Endothelial cell of umbilical vein (primary cell): ENCODE measurements at places on chromosomes 16 and 17. TPM values are rescaled to one million over a fixed set of nuclear protein-coding genes. Genes with fewer than 3 reads are reported as not detected.

- no peak overlapping the region for H3K4me3 ChIP-seq
- no peaks in the 10 kb centered on the region for H3K27me3 ChIP-seq
- DNase-seq: no peak
- no peaks in the 10 kb centered on the region for H3K4me1 ChIP-seq
- no peaks in the 10 kb centered on the region for H3K36me3 ChIP-seq
Measured at GRCh38 chr17:55962951-55963401, 190.3 kb upstream of the ANKFN1 start.

- H3K4me1 ChIP-seq: no peaks in the 10 kb centered on the region
- H3K27ac ChIP-seq: no peak overlapping the region
- no peaks in the 10 kb centered on the region for H3K36me3 ChIP-seq
- H3K27me3 ChIP-seq: no peaks in the 10 kb centered on the region
- no peak overlapping the region for H3K4me3 ChIP-seq
Measured at GRCh38 chr17:60333628-60334031, 58.3 kb downstream of the USP32 start.

- no peak overlapping the region for H3K4me3 ChIP-seq
- no peaks in the 10 kb centered on the region for H3K27me3 ChIP-seq
- DNase-seq: no peak
- H3K36me3 ChIP-seq: peaks cover 8% of the 10 kb centered on the region
Measured at GRCh38 chr17:77491921-77492445, 351.2 kb downstream of the SEC14L1 start.

GRCh38 chr16:728131-728889, 1.4 kb downstream of the HAGHL start:
- H3K4me3 ChIP-seq: no peak overlapping the region
- H3K27me3 ChIP-seq: no peaks in the 10 kb centered on the region

DNA sequence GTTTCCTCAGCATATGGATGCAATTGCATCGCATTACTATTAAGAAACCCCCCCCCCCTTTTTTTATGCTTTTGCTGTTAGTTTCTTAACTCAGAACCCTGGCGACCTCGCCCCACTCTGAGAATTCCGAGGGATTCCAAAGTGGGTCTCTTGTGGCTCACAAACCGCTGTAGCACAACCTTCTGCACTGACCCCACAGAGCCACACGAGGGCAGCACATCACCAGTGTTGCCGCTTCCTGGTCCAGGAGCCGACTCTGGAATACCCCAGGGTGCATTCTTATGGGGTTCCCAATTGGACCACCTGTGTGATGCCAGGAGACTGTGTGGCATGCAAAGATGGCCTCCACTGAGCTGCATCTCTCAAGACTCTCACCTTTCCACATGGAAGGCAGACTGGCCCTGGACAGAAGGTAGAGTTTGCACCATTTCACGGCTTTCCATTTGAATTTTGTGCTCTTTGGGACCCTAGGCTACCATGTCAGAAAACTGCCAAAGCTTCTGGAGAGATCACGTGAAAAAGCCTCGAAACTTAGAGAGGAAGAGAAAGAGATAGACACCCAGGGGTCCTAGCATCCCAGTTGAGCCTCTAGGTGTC, 432.7 kb upstream of the ASIC2 start:
- peak; percentile 24 for DNase-seq
- H3K36me3 ChIP-seq: no peaks in the 10 kb centered on the region
- H3K4me1 ChIP-seq: no peaks in the 10 kb centered on the region
- no peak overlapping the region for H3K27ac ChIP-seq

- H3K27ac ChIP-seq: no peak overlapping the region
- no peaks in the 10 kb centered on the region for H3K36me3 ChIP-seq
- no peak overlapping the region for H3K4me3 ChIP-seq
- H3K4me1 ChIP-seq: no peaks in the 10 kb centered on the region
- H3K27me3 ChIP-seq: no peaks in the 10 kb centered on the region
- DNase-seq: no peak
Measured at GRCh38 chr17:14352136-14352535, 51.3 kb downstream of the HS3ST3B1 start.

GRCh38 chr16:70512456-70512855, 10.9 kb downstream of the COG4 start:
- no peaks in the 10 kb centered on the region for H3K27me3 ChIP-seq
- no peak overlapping the region for H3K27ac ChIP-seq
- no peak for DNase-seq

DNA sequence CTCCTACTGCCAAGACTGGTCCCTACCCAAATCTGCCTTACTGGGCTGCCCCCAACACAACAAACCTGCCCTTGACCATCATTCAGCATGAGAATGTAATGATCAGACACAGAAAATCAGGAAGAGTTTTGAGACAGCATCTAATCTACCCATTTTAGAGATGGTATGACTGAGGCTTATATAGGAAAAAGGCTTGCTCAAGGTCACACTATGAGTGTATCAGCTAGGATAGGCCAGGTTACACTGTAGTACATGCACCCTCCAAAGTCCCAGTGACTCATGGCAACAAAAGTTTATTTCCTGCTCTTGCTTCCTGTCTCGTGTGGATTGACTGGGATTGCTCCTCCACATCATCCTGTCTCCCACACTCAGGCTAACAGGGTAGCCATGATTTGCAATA, 27.9 kb downstream of the NLRC5 start:
- peak overlapping the region; percentile 56 for H3K27ac ChIP-seq
- peak; percentile 67 for DNase-seq
- H3K27me3 ChIP-seq: no peaks in the 10 kb centered on the region
- peaks cover 14% of the 10 kb centered on the region for H3K4me1 ChIP-seq
- H3K36me3 ChIP-seq: no peaks in the 10 kb centered on the region
- H3K4me3 ChIP-seq: no peak overlapping the region

GRCh38 chr16:735982-736453, 4.8 kb downstream of the CIAO3 start:
- H3K36me3 ChIP-seq: peaks cover 7% of the 10 kb centered on the region
- H3K27ac ChIP-seq: no peak overlapping the region
- H3K4me3 ChIP-seq: no peak overlapping the region
- H3K4me1 ChIP-seq: peaks cover 7% of the 10 kb centered on the region
- no peaks in the 10 kb centered on the region for H3K27me3 ChIP-seq
- DNase-seq: no peak

DNA sequence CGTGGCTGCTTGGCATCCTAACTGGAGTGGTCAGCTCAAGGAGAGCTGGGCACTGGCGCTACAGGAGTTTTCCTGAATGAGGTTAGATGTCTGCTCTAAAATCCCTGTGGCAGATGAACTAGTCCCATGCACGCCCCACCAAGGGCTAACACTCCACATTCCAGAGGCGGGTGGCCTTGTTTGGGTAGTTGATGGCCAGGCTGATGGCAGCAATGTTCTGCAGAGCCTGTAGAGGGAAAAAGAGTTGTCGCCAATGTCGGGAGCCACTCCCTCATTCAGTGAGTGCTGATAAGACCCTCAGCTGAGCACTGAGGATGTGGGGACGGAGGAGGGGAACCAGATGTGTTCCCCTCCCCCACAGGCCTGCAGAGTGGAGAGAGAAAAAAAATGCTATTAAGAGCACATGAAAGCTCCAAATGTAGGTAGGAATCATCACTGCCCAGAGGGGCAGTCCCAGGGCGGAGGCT, 42.5 kb upstream of the ATP2A3 start:
- no peak overlapping the region for H3K4me3 ChIP-seq
- no peak overlapping the region for H3K27ac ChIP-seq
- H3K36me3 ChIP-seq: no peaks in the 10 kb centered on the region

GRCh38 chr17:72192800-72193192, 72.0 kb downstream of the SOX9 start:
- H3K36me3 ChIP-seq: no peaks in the 10 kb centered on the region
- no peak overlapping the region for H3K27ac ChIP-seq
- no peaks in the 10 kb centered on the region for H3K4me1 ChIP-seq

DNA sequence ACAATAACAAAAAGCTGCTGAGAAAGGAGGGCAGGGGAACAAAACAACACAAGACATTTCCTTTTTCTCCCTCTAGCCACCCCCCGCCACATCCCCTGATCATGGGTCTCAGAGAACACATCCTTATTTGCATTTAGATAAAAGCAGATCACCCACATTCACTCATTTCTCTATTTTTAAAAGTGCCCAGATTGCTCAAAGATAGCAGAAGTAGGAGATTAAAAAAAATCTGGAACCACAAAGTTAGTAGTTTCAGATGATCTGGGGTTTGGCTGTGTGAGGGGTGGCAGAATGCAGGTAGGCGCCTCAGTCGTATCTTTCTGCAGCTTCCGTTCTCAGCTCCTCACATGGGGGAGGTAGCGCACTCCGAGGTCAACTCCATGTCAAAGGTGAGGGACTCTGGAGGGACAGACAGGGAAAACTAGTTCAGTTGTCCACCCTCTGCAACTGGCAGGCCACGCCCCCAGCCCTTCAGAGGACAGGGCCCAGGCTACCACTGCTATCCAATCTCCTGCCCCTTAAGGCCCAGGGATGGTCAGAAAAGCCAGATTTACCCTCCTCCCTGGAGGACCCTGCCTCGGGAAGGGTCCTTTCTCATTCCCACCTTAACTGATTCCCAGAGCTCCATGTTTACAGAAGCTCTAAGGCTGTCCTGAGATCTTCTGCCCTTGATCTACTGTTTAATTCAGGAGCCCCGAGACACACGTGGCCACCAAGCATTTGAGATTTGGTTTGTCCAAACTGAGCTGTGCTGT, 27.3 kb downstream of the STAT5A start:
- peaks cover 61% of the 10 kb centered on the region for H3K4me1 ChIP-seq
- DNase-seq: no peak
- no peak overlapping the region for H3K27ac ChIP-seq
- H3K4me3 ChIP-seq: no peak overlapping the region

GRCh38 chr16:9950658-9951057, 231.6 kb downstream of the GRIN2A start:
- no peaks in the 10 kb centered on the region for H3K27me3 ChIP-seq
- no peaks in the 10 kb centered on the region for H3K36me3 ChIP-seq
- no peak overlapping the region for H3K27ac ChIP-seq
- no peak overlapping the region for H3K4me3 ChIP-seq
- H3K4me1 ChIP-seq: no peaks in the 10 kb centered on the region

DNA sequence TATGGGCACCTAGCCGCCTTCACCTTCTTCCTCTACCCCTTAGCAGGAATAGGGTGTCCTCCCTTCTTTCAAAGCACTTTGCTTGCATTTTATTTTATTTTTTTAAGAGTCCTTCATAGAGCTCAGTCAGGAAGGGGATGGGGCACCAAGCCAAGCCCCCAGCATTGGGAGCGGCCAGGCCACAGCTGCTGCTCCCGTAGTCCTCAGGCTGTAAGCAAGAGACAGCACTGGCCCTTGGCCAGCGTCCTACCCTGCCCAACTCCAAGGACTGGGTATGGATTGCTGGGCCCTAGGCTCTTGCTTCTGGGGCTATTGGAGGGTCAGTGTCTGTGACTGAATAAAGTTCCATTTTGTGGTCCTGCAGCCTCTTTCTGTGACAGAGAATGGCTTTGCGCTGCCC, 4.6 kb downstream of the TMUB2 start:
- DNase-seq: no peak
- no peaks in the 10 kb centered on the region for H3K27me3 ChIP-seq
- H3K36me3 ChIP-seq: peaks cover 11% of the 10 kb centered on the region

- DNase-seq: no peak
- no peak overlapping the region for H3K27ac ChIP-seq
- no peaks in the 10 kb centered on the region for H3K4me1 ChIP-seq
- H3K4me3 ChIP-seq: no peak overlapping the region
- no peaks in the 10 kb centered on the region for H3K36me3 ChIP-seq
- H3K27me3 ChIP-seq: no peaks in the 10 kb centered on the region
Measured at GRCh38 chr16:65600046-65600445, 478.2 kb upstream of the CDH11 start.

- no peak overlapping the region for H3K27ac ChIP-seq
- no peaks in the 10 kb centered on the region for H3K4me1 ChIP-seq
- H3K4me3 ChIP-seq: no peak overlapping the region
- no peaks in the 10 kb centered on the region for H3K27me3 ChIP-seq
Measured at GRCh38 chr17:5769593-5770354, 185.5 kb upstream of the NLRP1 start.

DNA sequence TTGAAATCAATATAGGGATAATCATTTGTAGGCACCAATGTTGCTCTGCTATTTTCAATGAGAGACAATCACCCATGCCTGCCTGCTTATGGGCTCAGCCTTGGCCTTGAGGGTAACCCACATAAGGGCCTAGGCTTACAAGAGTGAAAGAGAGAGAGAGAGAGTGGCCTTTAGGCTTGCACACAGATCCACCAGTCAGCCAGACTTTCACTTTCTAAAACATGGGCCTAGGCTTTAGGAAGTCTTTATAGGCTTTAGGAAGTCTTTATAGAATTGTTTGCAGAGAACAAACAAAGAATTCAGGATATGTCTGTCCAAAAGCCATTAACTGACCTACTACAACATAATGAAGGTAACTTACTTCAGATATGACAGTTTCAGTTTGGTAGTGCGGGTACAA, 3.4 kb downstream of the ABCA9 start:
- no peaks in the 10 kb centered on the region for H3K27me3 ChIP-seq
- no peak overlapping the region for H3K27ac ChIP-seq
- H3K36me3 ChIP-seq: no peaks in the 10 kb centered on the region
- peak; percentile 51 for DNase-seq

GDPD1 gene
- total RNA-seq: 4.3 and 4.9 TPM in 2 replicates

NXN gene
- 58.9 and 77.3 TPM in 2 replicates for total RNA-seq

KIF18B gene
- 48.4 and 50.3 TPM in 2 replicates for total RNA-seq

MSI2 gene
- 59.3 and 62.7 TPM in 2 replicates for total RNA-seq

GUCY2D gene
- total RNA-seq: not detected in 2 replicates

CD7 gene
- not detected in 2 replicates for total RNA-seq

TLCD1 gene
- total RNA-seq: 1.8 and 2.6 TPM in 2 replicates

MMP28 gene
- 3.6 and 6.1 TPM in 2 replicates for total RNA-seq
